Activated naive CD4-positive, alpha-beta T cell treated with anti-CD3 and anti-CD28 coated beads, Interleukin-2, amount 10 ng/mL, durations not matched to agents 5 hours and 36 hours (primary cell): ENCODE measurements at places on chromosomes 4 and X. TPM values are rescaled to one million over a fixed set of nuclear protein-coding genes. Genes with fewer than 3 reads are reported as not detected.

FOXR2 gene
- not detected for total RNA-seq

SMARCA5 gene
- total RNA-seq = 37.7 TPM

TMA16 gene
- total RNA-seq = 27.4 TPM

PLAC8 gene
- total RNA-seq = 523 TPM
